GM12878 (cell line): ENCODE measurements at places on chromosomes 2 and 18. TPM values are rescaled to one million over a fixed set of nuclear protein-coding genes. Genes with fewer than 3 reads are reported as not detected.

- DNase-seq, result no peak
Measured at GRCh38 chr2:216650626-216651257, 17.5 kb downstream of the IGFBP2 start.

GRCh38 chr2:134324947-134325346 lies 71.1 kb downstream of the MGAT5 start:
- peak; percentile 34 for DNase-seq

Gene ACSL3
- 70.1 and 81.5 TPM in 2 replicates for total RNA-seq

Gene CHRNG
- not detected in 2 replicates for total RNA-seq

GRCh38 chr18:22163416-22164161 lies 5.8 kb upstream of the GATA6 start:
- DNase-seq, result no peak

DNA sequence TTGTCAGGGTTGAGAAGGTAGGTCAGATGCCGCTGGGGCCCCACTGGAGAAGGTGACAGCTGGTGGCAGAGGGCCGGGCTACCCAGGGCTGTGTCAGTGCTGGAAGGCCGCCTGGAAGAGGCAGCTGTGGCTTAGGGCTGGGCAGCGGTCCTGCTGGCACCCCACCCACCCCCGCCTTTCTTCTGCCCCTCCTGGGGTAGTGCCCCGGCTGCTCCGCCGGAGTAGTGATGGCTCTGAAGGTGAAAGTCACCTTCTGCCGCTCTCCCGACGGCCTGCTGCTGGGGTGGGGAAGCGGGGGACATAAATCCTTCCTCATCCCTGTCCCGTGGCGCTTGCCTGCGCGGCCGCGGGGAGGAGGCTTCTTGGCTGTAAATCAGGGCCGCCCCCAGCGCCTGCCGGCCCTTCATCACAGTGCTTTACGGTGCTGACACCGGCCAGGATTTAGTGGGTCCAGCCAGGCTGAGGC lies 332.2 kb downstream of the DYSF start:
- no peak for DNase-seq

DNA sequence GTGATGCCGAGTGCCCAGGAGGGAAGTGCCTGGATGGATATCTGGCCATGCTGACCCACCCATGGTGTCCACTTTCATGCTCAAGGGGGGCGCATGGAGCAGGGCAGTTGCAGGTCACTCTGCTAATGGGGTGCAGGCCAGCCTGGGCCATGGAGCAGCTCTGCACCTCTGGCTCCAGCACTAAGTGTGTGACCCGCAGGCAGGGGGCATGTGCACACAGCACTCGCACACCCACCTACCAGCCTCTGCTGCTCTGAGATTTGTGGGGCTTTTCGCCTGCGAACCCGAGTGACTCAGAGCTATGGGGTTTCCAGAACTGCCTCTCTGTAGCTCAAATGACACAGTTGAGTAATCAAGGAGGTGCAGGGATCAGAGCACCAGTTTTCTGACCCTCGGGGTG lies 66.2 kb downstream of the CYP26B1 start:
- DNase-seq, result no peak

GRCh38 chr2:53786352-53786704 lies 425 bp downstream of the ASB3 start:
- DNase-seq, result no peak

DNA sequence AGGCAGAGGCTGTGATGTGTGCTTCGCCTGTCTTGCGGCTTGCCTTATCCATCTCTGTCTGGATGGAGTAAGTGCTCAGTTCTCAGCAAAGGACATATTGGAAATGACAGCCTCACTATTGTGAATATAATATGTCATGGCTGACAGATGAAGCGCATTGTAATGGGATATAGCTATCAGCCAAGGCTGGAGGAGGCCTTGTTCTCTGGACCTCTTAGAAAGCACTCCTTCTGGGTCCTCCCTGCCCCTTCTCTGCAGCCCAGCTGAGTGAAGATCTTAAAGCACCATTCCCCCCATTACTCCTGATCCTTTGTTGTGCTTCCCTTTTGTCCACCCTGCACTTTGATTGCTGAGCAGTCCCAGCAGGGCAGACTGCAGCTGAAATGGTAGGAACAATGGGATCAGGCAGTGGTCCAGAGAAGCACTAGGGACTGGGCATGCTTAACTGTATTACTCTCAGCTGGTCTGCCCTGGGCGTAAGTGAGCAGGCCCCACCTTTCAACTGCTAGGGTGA lies 265.3 kb downstream of the SETBP1 start:
- no peak for DNase-seq

Gene ZAP70
- total RNA-seq, result 2.5 and 2.9 TPM in 2 replicates

DNA sequence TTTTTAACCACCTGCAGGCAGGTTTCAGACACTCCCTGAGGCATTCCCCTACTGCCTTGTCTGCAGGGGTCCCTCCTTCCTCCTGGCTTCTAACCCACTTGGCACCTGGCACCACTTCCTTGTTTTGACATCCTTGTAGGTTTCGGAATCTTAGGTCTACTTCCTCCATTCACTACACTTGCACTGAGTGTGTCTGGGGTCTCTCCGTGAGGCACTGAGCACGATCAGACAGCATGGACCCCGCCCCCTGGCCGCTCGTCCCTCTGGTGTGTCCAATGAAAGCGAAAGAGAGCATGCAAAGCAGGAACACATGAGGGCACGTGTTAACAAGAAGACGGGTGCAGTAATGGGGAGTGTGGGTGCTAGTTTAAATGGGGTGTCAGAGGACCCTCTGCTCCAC lies 63.8 kb downstream of the HAUS1 start:
- DNase-seq, result peak; percentile 84

- DNase-seq, result no peak
Measured at GRCh38 chr2:159290289-159290907, 3.9 kb upstream of the WDSUB1 start.

Gene AFF3
- total RNA-seq, result 4.1 and 4.3 TPM in 2 replicates

Gene FZD7
- total RNA-seq, result 2.4 and 2.6 TPM in 2 replicates

Gene TPO
- total RNA-seq, result not detected in 2 replicates
